ENCODE measurements at places on chromosomes 1 and 21.

DNA sequence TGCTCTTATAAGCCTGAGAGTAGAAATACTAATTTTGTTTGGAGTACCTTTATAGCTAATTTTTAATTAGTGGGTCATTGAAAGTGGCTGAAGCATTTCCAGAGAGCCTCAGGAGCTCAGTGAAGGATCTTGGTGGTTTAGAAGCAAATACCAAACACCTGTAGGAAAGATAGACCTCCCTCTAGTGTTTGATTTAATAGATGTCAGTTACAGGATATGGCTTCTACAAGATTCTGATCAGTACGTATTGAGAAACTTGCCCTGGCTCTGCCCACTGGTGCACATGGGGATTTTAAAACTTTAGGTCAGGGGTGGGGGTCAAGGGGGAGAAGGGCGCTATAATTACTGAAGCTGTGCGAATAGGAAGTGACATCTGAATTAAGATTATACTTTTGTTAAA lies 122.2 kb downstream of the POU2F1 start:
- DNase-seq = no peak

- DNase-seq = no peak
These were observed 112.2 kb downstream of the USP25 start for GRCh38 chr21:15841856-15842564.

- DNase-seq = no peak
These were observed 7.0 kb downstream of the NOL9 start for GRCh38 chr1:6547301-6547700.

DNA sequence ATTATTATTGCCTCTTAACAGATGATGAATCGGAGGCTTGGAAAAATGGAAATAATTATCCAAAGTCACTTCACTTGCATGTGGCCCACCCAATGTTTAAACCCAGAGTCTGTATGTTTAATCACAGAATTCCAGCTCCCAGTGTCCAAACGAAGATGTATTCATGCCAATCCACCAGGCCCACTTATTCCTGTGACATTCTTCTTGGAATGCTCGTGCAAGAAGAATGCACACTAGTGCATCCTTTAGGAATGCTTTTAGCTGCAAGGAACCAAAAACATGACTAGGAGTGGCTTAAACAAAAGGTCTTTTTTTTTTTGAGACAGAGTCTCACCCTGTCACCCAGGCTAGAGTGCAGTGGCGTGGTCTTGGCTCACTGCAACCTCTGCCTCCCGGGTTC lies 8.9 kb upstream of the OPRD1 start:
- DNase-seq = no peak

DNA sequence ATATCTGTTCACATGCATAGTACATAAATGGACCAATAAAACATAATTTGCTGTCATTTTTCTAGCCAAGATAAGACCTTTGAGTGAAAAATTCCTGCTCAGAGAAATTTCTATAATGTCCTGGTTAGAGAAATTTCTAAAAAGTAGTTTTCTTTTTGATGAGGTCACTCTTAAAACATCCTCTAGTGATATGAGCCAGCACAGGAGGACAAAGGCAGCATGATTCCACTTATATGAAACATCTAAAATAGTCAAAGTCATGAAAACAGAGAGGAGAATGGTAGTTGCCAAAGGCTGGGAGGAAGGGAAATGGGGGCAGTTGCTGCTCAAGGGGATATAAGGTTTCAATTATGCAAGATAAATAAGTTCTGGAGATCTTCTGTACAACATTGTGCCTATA lies 239.4 kb downstream of the BACH1 start:
- no peak for DNase-seq

GRCh38 chr1:69081668-69082067 lies 486.1 kb upstream of the LRRC7 start:
- DNase-seq = no peak

DNA sequence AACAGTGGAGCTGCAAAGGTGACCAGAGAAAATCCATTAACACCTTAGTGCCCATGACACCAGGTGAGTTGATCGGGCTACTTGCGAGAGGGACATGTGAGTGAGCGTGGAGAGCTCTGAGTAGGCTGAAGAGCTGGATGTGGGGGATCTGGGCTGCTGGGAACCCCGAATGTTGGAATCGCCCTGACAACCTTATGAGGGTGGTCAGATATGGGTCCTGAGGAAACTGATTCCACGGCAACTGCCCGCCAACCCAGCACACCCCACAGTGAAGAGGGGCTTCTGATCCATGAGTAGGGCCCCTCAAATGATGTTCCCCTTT lies 705 bp upstream of the QSOX1 start:
- no peak for DNase-seq

DNA sequence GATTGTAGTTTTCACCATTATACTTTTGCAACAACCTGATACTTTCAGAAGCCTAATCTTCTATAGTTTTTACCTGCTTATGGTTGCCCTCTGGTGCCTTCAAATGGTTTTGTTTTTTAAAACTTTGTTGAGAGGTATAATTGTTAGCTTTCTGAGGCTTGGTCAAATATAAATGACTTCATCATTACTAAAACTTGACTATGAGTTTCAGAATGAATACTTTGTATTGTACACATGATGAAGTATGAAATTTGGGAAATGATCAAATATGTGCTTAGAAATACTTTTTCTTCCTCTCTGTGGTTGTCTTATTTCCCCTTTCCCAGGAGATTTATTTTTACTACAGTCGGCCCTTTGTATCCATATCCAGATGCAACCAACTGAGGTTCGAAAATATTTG lies 151.8 kb upstream of the B3GALT2 start:
- no peak for DNase-seq

DNA sequence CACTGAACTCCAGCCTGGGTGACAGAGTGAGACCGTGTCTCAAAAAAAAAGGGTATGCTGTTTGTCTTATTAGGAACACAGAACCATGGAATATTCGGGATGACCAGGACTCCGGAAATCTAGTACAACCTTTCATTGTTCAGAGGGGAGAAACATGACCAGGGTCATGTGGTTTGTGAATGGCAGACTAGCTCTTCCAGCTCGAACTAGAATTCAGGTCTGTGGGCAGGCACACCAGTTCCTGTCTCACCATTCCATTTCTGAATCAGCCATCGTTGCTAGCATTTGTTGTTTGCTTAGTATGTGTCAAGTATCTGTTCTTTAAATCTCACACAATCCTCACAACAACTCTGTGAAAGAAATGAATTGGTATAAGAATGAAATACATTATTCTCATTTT lies 50.9 kb downstream of the MDM4 start:
- DNase-seq = no peak

DNA sequence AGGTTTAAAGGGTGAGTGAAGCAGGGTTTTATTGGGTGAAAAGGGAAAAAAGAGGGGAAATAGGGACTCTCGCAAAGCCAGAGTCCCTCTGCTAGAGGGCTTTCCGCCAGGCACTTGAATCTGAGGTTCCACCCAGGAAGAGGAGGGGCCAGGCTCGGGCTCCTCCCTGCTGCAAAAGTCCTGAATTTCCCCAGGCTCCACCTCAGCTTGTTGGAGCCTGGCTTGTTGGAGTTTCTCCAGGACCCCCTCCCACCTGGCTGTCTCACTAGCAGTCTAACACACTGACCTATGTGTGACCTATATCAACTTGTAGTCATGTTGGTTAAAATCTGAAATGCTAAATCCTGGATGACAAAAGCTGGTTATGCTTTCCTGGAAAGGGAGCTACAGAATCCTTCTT lies 25.5 kb downstream of the GBP2 start:
- DNase-seq = no peak

DNA sequence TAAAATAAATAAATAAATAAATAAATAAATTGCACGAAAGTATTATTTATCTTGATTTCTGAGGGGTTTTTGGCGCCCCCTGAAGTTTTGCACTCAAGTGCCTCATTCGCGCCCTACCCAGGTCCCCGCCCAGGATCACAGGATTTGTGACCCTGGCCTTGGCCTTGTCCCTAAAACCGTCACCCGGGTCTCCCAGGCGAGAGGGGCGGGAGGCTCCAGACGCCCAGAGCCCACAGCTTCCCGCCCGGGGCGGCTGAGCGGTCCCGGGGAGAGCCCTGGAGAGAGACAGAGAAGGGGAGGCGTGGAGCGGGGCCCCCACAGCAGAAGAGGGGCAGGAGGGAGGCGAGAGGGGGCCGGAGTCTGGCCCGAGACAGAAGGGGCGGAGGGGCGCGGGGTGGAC lies 91.8 kb upstream of the CASZ1 start:
- no peak for DNase-seq

DNA sequence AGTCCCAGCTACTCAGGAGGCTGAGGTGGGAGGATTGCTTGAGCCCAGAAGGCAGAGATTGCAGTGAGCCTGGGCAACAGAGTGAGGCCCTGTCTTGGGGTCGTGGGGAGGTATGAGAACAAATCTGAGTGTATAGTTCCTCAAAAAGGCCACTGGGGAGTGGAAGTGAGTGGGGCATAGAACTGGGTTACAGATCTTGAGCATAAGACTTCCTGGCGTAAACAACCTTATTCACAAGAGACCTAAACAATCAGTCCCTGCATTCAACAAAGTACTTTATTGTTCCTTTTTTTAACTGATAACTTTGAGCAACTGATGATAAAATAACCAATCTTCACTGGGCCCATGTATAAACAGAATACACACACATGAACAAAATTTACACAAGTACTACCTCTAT lies 72.7 kb upstream of the MUTYH start:
- no peak for DNase-seq

- no peak for DNase-seq
These were observed 7.6 kb downstream of the HTR6 start for GRCh38 chr1:19672237-19672636.
